ENCODE measurements at places on chromosomes 16 and 17. TPM values are rescaled to one million over a fixed set of nuclear protein-coding genes. Genes with fewer than 3 reads are reported as not detected.

Gene GPR179
- total RNA-seq, result 0.08 TPM

Gene CDRT15
- not detected for total RNA-seq

Gene MRPL28
- total RNA-seq, result 65.2 TPM

Gene E4F1
- total RNA-seq, result 21.0 TPM

Gene NKD1
- total RNA-seq, result 1.6 TPM

Gene TRAPPC2L
- 150 TPM for total RNA-seq

Gene NFAT5
- 39.3 TPM for total RNA-seq

Gene MYH1
- not detected for total RNA-seq

Gene CSH1
- total RNA-seq, result not detected

Gene TSPAN10
- 5.9 TPM for total RNA-seq

Gene IGFALS
- 0.35 TPM for total RNA-seq

Gene CES5A
- total RNA-seq, result not detected

Gene ASPHD1
- total RNA-seq, result 4.3 TPM

Gene DBNDD1
- total RNA-seq, result 24.2 TPM

Gene CREBBP
- total RNA-seq, result 57.1 TPM

Gene LPO
- not detected for total RNA-seq

Gene CA4
- 1.3 TPM for total RNA-seq

Gene ANKRD13B
- total RNA-seq, result 3.2 TPM

Gene DUSP14
- total RNA-seq, result 66.2 TPM

Gene TMEM114
- not detected for total RNA-seq

Gene C17orf78
- not detected for total RNA-seq

Gene WDR90
- 12.4 TPM for total RNA-seq

Gene VKORC1
- total RNA-seq, result 38.6 TPM

Gene FOXO3B
- total RNA-seq, result 6.3 TPM

Gene CA7
- total RNA-seq, result not detected

Gene MVD
- 230 TPM for total RNA-seq
